ENCODE measurements at places on chromosomes 7 and 10.

- DNase-seq: peak; percentile 46
Measured at GRCh38 chr7:149624006-149624405, 126.4 kb upstream of the ZNF746 start.

GRCh38 chr10:73407495-73407894, 6.4 kb downstream of the ANXA7 start:
- DNase-seq: no peak

GRCh38 chr10:93404048-93404354, 78.1 kb downstream of the MYOF start:
- DNase-seq: no peak

- DNase-seq: no peak
Measured at GRCh38 chr10:118995739-118996138, 33.8 kb upstream of the NANOS1 start.

GRCh38 chr7:135995748-135996147, 18.6 kb upstream of the MTPN start:
- no peak for DNase-seq

- DNase-seq: no peak
Measured at GRCh38 chr10:80477813-80478212, 23.7 kb downstream of the TSPAN14 start.

- DNase-seq: no peak
Measured at GRCh38 chr7:45718464-45719330, 144.5 kb downstream of the ADCY1 start.

DNA sequence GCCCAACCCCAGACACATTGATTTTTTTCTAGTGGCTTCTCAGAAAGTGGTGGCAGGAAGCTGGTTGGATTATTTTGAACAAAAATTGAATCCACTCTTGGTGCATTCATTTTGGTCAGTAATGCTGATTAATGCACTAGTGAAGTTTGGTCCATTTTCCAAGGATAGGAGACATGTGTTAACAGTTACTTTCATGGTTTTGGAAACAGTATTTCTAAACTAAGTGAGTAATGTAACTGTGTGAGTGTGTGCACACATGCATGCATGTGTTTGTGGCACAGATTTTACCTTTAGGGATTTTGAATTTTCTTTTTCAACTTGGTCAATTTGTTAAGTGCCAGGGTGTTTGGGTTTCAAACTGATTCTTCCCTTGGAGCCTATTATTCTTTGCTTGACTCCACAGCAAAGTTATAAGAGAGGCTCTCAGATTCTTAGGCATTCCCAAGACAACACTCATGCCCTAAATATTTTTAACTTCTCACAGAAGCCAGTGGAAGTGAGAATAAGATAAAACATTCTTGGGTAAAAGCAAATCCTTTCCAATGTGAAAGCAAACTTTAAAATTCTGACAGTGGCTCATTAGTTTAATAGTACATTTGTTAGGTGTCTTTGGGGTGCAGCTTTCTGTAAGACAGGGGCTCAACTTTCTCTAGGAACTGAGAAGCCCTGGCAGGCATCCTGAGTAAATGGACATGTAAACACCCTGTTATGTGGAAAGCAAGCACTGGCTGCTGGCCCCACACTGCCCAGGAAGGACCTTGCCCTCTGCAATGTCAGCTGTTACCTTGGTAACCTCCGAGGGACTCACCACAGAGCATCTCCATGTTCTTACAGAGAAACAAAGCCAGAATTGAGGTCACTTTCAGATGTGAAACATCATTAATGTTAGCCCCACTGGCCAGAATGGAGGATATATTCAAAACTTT, 68.4 kb downstream of the ASAH2B start:
- no peak for DNase-seq

DNA sequence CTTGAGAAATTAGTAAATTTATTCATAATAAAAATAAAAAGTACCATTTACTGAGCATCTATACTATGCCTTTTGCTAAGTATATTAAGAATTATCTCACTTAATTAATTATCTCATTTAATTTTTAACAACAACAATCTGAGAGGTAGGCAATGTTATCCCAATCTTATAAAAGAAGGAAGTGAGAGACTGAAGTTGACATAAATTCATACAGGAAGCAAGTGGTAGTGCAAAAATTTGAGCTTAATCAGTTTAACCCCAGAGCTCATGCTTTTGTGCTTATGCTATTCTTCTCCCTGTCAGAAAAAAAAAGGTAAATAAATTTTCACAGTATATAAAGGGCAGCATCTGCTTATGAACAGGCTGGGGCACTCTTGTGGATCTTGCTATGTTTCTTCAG, 2.7 kb upstream of the LIPF start:
- no peak for DNase-seq

GRCh38 chr10:24790599-24790998, 66.9 kb upstream of the ARHGAP21 start:
- DNase-seq: no peak

DNA sequence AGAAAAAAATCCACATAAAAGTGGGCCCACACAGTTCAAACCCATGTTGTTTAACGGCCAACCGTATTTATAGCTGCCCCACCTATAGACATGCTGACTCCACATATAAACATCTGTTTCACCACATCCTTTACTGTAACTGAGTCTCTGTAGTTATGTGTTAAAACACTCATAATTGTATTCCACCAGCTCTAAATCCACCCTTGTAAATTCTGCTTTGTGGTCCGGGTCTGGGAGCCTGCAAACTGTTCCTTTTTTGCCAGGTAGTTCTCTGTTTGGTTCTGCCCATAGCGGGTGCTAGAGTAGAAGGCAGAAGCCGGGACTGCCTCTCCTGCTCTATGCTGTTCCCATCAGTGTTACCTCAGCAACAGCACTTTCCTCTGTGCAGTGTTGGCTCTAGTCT, 20.2 kb upstream of the FHIP2A start:
- DNase-seq: peak; percentile 77

- no peak for DNase-seq
Measured at GRCh38 chr10:453647-454046, 235.8 kb downstream of the DIP2C start.

GRCh38 chr10:28411648-28412047, 108.8 kb upstream of the MPP7 start:
- DNase-seq: peak; percentile 83

- no peak for DNase-seq
Measured at GRCh38 chr10:90180886-90181691, 479.7 kb downstream of the KIF20B start.

DNA sequence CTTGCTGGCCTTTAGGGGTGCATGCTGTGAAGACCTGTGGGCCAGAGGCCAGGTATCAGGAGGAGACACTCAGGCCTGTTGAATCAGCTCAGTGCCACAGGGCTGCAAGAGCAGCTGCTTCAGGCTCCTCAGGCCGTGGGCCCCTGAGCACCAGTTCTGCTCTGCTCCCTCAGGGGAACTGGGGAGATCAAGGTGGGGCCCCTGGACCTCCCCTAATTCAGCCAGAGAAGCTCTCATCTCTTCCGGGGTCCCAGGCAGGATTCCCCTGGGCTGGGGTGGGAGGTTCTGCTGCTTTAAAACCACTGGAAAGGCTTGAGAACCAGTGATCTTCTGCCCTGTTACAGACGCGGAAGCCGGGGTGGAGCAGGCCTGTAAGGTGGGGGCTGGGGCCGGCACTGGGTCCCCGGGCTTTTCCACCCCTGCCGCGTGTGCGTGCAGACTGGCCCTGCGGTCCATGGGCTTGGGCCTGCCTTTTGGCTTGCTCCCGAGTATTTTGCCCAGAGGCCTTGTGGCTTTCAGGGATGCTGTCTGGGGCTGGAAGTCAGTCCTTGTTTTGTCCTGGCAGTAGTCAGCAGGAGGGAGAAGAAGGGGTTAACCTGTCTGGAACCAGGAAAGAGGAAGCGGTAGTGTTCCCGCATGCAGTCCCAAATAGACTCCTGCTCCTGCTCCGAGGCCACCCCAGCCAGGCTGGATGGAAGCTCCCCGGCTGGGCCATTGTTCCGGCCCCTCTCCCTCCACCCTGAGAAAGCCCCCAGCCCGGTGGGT, 74.3 kb downstream of the LHPP start:
- DNase-seq: no peak

- DNase-seq: no peak
Measured at GRCh38 chr7:50650057-50650664, 85.0 kb upstream of the DDC start.

GRCh38 chr7:72453471-72453870, 41.3 kb upstream of the CALN1 start:
- DNase-seq: no peak
